ENCODE measurements at places on chromosomes 12 and 14.

DNA sequence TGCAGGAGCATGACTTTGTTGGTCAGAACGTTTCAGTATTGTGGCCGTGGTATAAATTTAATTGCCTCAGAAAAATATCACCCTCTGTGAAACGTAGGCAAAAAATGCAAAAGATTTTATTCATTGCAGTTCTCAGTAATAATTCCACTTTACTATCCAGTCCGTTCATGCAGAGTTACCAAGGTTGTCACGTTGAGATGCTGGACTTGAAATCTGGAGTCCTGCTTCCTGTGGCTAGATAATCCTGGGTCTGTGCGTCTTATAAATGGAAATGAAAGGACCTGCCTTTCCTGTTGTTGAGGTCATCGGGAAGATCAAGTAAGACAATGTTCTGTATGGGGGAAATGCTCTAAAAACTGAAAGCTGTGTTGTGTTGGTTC is 1.3 kb upstream of the AVPR1A start:
- DNase-seq = no peak

DNA sequence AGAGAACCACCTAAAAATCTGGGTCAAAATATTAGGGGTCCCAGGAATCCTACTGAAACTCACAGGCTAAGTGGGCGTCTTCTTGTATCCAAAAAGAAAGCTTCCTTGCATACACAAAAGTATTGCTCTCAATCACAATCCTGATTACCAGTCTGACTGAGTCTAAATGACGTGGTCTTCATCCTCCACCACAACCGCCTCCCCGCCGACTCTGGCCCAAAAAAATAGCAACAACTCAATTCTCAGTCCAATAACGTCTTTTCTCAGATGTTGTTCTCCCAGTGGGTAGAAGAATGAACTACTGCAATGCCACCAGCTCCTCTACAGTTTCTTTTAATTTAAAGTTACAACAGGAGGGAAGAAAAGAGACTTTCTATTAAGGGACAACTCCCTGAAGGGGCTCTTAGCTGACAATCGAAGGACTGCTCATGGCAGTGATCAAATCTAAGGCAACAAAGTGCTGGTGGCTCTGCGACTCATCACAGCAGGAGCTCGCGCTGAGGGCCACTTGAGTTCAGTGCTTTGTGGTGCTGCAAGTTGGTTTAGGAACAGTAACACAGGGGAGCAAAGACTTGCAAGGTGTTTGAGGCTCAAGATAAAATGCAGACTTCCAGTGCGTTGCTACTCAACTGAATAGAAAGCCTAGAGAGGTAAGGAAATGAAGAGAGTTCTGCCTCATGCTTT is 394.1 kb downstream of the BCAT1 start:
- no peak for DNase-seq

GRCh38 chr12:28050606-28051005 is 78.1 kb upstream of the PTHLH start:
- DNase-seq = no peak

DNA sequence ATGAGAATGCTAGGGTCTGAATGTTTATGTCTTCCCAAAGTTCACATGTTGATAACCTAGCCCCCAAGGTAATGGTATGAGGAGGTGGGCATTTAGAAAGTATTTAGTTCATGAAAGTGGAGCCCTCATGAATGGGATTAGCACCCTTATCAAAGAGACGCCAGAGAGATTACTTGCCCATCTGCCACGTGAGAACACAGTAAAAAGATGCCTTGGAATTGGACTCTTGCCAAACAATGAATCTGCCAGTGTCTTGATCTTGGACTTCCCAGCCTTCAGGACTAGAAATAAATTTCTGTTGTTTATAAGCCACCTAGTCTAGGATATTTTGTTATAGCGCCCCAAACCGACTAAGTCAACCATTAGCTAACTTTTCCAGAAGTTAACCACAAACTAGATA is 92.0 kb upstream of the SLC38A4 start:
- DNase-seq = no peak

- no peak for DNase-seq
Observed at GRCh38 chr12:77402716-77403115, 337.3 kb upstream of the E2F7 start.

DNA sequence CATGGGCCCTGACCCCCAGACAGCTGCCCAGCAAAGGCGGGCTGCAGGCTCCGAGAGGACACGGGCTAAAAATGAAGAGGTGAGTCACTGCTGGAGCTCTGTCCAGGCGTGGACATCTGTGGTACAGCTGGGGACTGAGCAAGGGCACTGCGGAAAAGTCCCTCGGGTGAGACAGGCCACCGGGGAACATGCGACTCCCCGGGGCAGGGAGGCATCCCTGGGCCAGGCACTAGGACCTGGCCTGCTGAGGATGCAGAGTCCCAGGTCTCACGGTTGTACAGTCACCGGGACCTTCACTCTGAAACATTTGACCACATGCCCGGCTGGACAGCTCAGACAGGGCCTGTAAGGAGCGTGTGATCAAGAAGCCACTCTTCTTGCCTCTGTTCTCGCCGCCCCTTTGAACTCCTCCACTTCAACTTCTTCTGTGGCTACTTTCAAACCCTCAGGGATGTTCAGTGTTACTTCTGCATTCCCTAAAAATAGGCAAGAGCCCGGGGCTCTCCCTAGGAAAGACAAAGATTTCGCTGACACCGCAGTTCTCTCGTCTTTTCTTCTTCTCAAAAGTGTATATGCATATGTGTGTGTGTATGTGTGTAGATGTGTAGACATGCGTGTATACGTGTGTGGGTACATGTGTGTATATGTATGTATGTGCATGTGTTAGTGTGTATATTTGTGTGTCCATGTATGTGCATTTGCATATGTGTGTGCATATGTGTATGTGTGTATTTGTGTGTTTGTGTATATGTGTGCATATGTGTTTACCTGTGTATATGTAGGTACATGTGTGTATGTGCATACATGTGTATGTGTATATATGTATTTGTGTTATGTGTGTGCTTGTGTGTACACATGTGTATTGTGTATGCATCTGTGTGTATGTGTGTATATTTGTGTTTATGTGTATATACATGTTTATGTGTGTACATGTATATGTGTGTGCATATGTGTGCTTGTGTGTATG is 5.0 kb upstream of the RFLNA start:
- DNase-seq = no peak

- no peak for DNase-seq
Observed at GRCh38 chr12:103852498-103852997, 11.5 kb upstream of the NT5DC3 start.

DNA sequence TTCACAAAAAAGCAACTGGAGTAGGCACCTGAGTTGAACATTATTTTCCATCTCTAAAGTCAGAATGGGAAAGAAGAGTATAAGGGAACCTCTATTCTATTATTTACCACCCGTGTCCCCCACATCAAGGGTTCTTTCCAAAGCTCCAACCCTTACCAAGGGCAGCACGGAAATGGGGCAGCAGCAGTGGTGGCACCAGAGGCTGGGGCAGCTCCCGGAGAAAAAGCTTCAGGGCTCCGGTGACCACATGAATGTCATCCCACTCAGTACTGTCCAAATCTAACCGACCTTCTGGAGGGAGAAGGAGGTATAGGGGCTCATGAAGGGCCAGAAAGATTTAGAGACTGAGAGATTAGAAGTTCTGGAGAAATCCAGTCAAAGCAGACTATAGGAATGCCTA is 5.8 kb downstream of the ARHGAP9 start:
- DNase-seq = no peak

DNA sequence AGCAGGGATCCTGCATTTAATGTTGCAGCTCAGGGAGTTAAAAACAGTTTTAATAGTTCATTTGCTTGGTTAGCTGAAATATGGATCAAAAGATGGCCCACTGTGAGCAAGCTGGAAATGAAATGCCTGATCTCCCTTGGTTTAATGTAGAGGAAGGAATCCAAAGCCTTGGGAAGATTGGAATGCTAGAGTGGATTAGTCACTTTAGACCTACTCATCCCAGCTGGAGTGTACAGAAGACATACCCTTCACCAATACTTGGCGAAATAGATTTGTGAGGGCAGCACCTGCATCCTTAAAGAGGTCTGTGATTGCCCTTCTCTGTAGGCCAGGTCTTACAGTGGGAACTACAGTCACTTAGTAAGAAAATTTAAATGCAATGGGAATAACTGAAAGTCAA is 58.0 kb upstream of the KRAS start:
- DNase-seq = no peak

GRCh38 chr12:50326590-50327284 is 43.4 kb upstream of the LIMA1 start:
- DNase-seq = no peak

- no peak for DNase-seq
Observed at GRCh38 chr12:88854260-88854659, 274.0 kb upstream of the KITLG start.

GRCh38 chr14:38405851-38406635 is 150.2 kb upstream of the CLEC14A start:
- no peak for DNase-seq

GRCh38 chr12:32661706-32662105 is 17.4 kb upstream of the DNM1L start:
- no peak for DNase-seq

DNA sequence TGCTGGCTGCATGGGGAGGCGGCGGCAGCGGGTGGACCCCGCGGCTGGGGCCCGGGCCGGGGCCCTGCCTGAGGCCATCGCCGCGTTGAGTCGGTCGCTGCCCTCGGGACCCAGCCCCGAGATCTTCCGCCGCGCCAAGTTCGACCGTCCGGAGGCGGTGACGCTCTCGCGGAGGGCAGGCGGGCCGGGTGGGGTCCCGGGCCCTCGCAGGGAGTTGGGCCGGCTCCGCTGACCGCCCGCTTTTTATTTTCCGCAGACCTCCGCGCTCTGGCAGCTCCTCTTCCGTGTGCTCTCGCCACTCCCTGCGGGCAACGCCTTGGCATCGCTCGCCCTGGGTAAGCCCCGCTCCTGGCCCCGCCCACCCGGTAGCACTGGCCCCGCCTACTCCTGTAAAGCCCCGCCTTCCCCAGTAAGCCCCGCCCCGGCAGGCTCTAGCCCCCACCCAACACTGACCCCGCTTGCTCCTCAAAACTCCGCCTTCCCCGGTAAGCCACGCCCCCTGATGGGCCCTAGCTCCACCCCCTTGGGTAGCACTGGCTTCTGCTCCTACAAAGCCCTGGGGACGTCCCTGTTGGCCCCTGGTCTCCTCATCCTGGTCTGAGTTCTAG is 424 bp downstream of the TEDC1 start:
- peak; percentile 69 for DNase-seq

DNA sequence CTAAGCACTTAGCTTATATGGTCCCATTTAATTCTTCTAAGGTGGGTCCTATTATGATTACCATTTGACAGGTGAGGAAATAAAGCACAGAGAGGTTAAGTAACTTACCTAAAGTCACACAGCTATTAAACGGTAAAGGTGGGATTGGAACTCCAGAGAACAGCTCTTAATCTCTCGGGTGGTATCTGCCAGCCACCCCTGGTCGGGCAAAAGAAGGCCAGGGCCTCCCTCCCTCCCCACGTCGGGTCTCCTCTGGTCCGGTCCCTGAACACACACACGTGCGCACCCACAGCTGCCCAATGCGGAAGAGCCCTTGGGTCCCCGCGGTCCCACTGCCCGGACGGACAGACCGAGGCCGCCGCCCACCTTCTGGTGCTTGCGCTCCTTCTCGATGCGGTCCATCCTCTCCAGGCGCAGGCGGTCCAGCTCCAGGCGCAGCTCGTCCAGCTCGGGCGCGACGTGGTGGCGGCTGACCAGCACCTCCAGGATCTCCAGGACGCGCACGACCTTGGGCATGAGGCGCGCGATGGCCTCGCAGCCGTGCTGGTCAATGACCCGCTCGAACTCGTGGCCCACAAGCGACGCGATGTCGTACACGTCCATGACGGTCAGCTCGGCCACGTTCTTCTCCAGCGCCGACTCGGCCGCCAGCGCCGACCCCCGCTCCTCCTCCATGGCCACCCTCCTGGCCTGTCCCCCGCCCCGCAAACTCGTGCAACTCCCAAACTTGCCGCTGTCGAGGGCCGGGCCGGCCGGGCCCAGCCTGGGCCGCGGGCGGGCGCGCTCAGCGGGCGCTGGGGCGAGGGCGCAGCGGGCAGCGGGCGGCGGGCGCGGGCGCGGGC is 490 bp downstream of the RILPL1 start:
- no peak for DNase-seq

- DNase-seq = no peak
Observed at GRCh38 chr12:127489061-127489460, 777.9 kb upstream of the TMEM132C start.

GRCh38 chr12:123723765-123724164 is 11.6 kb downstream of the ATP6V0A2 start:
- no peak for DNase-seq

All from stimulated activated CD8-positive, alpha-beta memory T cell treated with anti-CD3 and anti-CD28 coated beads, Interleukin-4, amount 100 ng/mL, for 4 hours (primary cell).